ENCODE measurements at places on chromosomes 1 and 21. TPM values are rescaled to one million over a fixed set of nuclear protein-coding genes. Genes with fewer than 3 reads are reported as not detected.

PROK1 gene
- not detected for total RNA-seq

GJA4 gene
- total RNA-seq: not detected

ABCG1 gene
- total RNA-seq: under 0.01 TPM

AGMAT gene
- total RNA-seq: 2.9 TPM

FCRL4 gene
- not detected for total RNA-seq

APCS gene
- total RNA-seq: not detected

S100A1 gene
- not detected for total RNA-seq

GNG4 gene
- under 0.01 TPM for total RNA-seq
